Bronchial epithelial cell (primary cell): ENCODE measurements at places on chromosomes 1 and 21.
A peak's percentile ranks its signal among the peaks of the same experiment; 100 is the strongest.

DNA sequence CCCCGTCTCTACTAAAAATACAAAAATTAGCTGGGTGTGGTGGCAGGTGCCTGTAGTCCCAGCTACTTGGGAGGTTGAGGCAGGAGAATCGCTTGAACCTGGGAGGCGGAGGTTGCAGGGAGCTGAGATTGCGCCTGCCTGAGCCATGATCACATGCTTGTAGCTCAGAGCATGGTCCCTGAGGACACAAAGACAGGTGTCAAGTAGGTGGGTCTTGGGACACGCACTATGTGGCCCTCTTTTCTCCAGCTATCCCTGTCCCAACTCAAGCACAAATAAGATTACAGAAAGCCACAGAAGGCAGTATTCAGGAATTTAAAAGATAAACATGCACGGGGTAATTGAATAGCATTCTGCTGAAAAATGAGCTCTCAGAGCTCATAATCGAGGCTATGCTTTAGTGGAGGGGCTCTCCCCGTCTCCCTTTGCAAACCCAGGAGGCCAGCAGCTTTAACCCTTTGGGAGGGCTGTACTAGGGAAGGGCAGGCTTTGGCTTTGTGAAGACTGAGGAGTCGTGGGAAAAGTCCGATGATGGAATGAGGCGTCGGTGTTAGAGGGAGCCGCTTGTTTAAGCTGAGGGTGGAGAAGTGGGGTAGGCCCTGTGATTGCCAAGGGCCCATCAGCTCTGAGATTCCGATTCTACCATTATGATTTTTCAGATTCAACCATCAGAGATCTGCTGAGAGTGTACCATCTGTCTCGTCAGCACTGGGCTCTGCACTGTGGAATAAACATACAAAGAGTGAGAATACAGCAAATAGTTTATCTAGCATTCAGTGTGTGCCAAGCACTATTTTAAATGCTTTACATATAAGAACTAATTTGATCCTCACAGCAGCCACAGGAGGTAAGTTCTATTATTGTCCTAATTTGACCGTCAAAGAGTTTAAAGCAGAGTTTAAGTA is 59.7 kb upstream of the CD34 start:
- no peak for DNase-seq

DNA sequence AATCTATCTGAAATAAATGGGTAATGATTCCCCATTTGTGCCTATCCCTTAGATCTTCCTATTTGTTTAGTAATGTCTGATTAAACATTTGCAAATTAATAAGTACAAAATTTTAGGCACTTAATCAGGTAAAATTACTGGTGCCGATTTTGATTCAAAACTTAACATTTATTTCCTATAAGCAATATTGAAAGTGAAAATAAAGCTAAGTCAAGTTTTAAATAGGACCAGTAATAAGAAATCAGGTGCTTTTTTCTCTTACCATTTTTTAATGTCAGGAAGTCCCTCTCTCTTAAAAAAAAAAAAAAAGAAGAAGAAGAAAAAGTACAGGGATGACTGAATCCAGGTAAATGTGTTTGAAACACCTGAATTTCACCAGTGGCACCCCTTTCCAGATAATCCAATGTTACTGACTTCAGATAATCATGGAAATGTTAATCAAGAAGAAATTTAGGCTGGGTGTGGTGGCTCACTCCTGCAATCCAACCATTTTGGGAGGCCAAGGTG is 836 bp upstream of the GBP4 start:
- DNase-seq = no peak

GRCh38 chr1:199766218-199766792 is 261.2 kb upstream of the NR5A2 start:
- DNase-seq = no peak

- DNase-seq = peak; percentile 43
Observed at GRCh38 chr1:239603530-239603929, 217.2 kb downstream of the CHRM3 start.

DNA sequence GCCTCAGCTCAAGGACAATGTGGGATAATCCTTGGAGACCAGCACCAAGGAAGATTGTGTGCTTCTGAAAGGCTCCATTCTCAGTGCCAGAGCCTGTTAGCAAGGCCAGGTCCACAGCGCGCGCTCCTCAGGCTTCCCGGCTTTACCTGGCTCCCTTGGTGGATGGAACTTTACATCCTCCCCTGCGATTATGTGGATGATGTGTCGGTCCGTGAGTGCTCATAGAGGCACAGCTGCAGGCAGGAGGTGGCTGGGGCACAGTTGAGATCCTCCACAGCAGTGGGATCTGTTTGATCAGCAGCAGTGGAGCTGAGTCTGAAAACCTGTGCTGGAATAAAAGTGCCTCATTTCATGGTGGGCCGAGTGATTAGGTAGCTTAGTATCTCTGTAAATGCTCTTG is 62.7 kb downstream of the PRDM2 start:
- DNase-seq = no peak

- no peak for DNase-seq
Observed at GRCh38 chr1:239840336-239840735, 251.3 kb upstream of the FMN2 start.

DNA sequence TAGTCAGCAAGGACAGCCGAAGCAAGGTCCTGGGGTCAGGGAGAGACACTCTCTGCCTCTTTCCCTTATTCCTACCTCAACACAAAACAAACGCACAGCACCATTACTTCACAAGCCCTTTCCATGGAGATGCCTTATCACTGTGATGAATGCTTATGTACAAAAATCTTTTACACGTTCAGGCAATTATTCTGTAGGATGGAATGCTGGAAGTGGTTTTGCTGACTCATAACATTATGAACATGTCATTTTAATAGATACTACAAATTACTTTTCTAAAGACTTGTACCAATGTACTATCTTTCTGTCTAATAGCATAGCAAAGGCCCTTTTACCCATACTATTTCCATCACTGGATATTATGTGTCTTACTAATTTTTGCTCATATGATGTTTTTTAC is 98.4 kb downstream of the TTLL7 start:
- peak; percentile 93 for DNase-seq

GRCh38 chr1:168918860-168919741 is 187.4 kb upstream of the ATP1B1 start:
- DNase-seq = peak; percentile 92

GRCh38 chr1:75503221-75503974 is 107.5 kb downstream of the SLC44A5 start:
- no peak for DNase-seq

- DNase-seq = no peak
Observed at GRCh38 chr1:43272161-43272560, 2.4 kb downstream of the TMEM125 start.

GRCh38 chr1:177723533-177723932 is 246.3 kb downstream of the SEC16B start:
- DNase-seq = no peak

DNA sequence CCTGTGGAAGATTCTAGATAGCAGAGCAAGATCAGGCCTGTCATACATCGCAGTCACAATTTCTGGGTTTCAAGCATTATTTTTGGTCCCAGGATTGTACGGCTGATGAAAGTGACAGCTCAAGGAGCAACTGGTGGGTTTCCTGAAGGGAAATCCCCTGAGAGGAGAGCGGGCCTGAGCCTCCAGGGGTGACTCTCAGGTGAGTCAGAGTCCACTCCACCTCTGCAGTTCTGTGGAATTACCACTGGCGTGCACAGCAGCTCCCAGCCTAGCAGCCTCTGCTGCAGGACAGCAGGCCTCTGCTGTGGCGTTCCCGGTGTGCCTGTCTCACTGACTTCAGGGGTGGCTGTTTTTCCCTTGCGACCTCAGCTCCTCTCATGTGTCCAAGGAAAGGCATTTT is 24.4 kb downstream of the SLC66A1 start:
- DNase-seq = peak; percentile 67

DNA sequence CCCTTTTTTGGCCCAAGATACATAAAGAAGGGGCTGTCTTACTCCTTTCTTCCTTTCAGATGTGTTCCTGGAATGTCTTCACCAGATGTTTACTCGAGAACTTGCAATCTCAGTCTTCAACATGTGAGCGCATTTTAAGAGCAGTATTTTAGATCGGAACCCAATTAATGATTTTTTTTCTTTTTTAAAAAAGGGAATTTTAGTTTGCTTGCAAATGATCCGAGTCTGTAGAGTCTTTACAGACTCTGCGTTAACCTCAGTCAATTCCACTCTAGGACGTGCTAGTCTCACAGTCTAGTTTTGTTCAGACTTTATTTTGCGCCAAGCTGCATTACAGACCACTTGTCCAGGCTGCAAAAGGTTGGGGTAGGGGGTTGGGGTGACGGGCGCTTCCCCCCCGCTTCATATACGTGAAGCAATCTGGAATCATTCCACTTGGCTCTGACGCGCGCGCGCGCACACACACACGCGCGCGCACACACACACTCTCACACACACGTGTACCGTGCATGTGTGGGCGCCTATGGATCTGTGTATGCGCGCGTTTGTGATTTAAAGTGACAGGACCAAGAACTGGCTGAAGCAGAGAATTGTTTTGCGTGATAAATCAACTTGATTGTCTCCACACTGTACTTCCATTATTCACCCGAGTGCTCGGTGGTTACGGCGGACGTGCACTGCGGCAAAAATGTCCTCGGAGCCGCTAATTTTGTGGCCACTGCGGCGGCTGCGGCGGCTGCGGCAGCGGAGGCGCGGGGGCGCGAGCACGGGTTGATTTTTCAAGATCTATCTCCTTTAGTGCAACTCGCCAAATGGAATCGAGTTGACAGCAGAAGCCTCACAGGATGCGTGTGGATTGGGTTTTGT is 25.6 kb upstream of the NFIA start:
- peak; percentile 42 for DNase-seq

DNA sequence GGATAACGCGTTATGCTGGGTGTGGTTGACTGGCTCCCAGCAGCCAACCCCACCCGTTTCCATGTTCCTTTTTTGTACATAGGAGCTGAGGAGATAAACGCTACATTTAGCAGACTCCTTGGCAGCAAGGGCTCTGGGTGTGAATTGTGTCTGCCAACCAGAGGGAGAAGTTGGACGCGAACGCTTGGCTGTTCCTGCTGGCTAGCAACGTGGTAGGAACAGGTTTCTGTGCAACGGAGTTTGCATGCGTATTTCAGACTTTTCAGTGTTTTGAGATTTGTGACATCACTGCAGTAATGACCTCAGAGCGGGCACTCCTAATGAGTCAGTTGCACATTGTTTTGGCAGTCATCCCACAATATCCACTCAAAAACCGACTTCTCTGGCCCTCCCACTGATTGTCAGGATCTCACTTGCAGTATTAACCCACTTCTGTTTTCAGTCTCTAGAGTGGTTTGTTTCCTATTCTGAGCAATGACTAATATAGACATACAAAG is 98.7 kb upstream of the RGS1 start:
- DNase-seq = peak; percentile 55

GRCh38 chr1:100485855-100486258 is 52.1 kb upstream of the GPR88 start:
- DNase-seq = peak; percentile 3

DNA sequence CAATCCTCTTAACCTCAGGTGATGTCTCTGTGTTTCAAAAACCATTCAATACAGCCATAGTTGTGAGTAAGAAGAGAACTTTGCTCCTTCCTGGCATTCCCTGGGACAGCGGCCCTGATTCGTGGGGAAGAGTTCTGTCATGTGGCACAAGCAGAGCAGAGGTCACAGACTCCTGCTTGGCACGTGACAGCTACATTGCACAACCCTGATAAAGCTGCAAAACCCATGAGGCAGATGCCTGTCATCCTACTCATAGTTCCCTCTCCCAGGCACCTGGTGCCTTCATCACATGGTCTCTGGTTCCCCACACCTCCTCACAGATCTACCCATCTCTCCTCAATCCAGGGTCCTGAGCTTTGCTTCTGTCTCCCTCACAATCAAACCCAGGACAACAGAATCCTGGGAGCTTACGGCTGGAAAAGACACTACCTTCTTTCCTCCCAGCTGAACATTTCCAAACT is 70.8 kb downstream of the PLPP3 start:
- peak; percentile 79 for DNase-seq

GRCh38 chr21:46674430-46675007 is 39.0 kb downstream of the PRMT2 start:
- DNase-seq = no peak

- DNase-seq = peak; percentile 49
Observed at GRCh38 chr1:60978421-60979357, 103.7 kb upstream of the NFIA start.

DNA sequence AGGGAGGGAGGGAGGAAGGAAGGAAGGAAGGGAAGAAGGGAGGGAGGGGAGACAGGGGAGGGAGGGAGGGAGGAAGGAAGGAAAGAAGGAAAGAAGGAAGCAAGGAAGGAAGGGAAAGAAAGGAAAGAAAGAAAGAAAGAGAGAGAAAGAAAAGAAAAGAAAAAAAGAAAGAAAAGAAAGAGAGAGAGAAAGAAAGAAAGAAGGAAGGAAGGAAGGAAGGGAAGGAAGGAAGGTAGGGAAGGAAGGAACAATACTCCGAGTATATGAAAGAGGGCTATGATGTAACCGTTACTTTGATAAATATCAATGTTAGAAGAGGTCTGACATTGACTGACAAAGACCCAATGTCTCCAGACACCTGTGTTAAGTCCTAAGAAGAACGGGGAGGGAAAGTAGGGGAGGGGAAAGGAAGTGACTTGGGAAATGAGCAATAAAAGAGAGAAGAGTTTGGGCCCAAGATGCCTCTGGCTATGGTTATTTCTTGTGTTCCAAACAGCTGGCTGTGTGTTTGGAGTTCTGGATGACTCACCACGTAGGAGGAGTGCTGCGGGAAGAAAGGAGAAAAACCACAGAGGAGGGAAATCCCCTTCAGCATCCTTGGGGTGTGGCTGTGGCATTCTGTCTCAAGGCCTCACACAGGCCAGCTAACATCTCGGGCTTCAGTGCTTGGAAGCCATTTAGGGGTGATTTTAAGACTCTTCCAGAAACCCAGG is 37.0 kb upstream of the RXRG start:
- DNase-seq = peak; percentile 96

- no peak for DNase-seq
Observed at GRCh38 chr1:50841791-50842387, 118.2 kb downstream of the FAF1 start.

DNA sequence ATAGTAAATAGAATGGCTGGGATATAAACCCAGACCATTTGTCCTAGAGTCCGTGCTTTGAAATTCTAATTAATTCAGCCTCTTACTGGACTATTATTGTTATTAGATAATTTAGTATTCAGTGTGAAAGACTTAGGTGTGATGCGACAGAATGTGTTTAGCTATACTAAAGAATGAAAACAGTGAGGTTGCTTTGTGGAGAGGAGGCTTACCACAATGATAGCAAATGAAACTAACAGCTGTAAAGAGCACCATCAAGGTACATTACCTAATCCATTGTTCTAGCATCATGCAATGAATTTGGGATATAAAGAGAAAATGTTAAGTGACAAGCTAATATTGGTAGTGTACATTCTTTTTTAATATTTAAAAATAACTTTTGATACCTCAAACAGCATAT is 911.1 kb downstream of the KCNT2 start:
- DNase-seq = no peak
